ENCODE measurements at places on chromosomes 7 and 10.

- no peak for DNase-seq
These were observed 11.9 kb upstream of the HABP2 start for GRCh38 chr10:113540845-113541548.

DNA sequence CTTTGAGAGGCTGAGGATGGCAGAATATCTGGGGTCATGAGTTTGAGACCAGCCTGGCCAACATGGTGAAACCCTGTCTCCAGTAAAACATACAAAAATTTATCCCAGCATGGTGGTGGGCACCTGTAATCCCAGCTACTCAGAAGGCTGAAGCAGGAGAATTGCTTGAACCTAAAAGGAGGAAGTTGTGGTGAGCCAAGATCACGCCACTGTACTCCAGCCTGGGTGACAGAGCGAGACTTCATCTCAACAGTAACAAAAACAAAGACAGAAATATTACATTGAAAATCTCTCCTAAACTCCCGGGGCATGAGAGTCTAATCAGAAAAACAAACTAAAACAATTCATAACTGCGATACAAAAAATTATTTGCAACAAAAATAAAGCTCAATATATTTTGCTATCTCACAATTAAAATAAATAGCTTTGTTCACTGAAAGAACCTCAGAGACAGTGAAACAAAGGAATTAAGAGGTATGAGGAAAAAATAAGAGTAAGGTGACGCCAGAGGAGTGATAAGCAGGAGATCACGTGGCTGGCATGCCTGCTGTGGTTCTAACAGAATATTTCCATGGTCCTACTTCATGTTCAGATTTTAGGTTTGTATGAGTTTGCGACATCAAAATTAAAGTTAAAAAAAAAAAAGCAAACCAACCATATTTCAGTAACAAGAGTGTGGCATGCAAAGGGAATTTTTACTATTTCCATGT, 527.7 kb upstream of the POM121L12 start:
- DNase-seq, result no peak

DNA sequence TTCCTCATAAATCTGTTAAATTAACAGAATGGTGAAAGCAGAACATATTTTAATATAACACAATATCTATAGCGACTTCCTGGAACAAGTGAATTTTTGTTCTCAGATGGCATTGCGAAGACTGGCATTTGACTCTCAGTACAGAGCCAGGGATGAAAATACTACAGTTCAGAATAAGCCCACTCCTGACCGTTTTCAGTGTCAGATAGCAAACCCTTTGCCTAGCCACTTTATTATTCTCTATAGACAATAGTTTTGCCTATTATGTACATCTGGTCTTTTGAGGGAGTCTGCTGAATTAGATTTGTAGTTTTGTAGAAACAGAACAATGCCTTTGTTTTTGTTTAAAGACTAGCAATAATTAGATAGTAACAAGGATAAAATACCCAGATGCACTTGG, 2.3 kb downstream of the MINPP1 start:
- no peak for DNase-seq

- no peak for DNase-seq
These were observed 42.0 kb downstream of the ZC3HC1 start for GRCh38 chr7:130008941-130009847.

GRCh38 chr7:24971333-24972165, 8.4 kb downstream of the OSBPL3 start:
- DNase-seq, result no peak

- no peak for DNase-seq
These were observed 94.4 kb upstream of the INSIG1 start for GRCh38 chr7:155203059-155203881.

- DNase-seq, result no peak
These were observed 115.0 kb downstream of the TMEM26 start for GRCh38 chr10:61338146-61338545.

GRCh38 chr10:75466886-75467285, 35.5 kb downstream of the LRMDA start:
- DNase-seq, result no peak

GRCh38 chr10:129415215-129416140, 51.6 kb upstream of the MGMT start:
- DNase-seq, result no peak

DNA sequence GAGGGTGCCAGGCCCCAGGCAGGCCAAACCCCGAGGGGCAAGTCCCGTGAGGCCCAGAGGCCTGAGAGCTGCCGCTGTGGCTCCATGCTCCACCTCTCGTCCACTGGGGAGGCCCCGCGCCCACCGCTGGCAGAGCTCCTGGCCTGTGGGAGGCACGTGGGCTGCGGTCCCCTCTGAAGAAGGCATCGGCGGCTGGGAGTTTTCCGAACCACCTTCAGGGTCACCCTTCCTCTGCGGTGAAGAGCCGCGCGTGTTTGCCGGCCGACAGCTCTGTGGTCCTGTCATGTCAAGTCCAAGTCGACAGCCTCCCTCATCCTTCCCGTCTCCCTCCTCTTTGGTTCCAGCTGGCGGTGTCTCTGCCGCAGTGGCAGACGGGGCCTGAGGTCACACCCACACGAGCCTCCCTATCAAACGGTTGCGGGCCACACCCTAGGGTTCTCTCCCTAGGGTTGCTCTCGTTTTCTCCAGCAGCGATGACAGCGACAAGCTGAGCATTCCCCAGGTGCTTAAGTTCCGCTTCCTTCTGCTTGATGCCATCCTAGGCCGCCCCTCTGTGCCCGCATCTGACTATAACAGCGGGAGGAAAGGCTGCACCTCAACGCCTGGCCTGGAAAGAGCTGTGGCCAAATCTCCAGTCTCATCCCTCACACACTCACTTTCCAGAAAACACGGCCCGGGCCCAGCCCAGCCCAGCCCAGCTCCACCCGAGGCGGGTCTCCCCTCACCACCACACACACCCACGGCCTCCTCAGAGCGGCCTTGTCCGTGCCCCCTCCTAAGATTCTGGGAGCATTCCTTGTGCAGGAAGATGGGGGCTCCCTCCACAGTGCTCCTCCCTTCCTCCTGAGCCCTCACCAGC, 185.0 kb downstream of the ELFN1 start:
- no peak for DNase-seq

DNA sequence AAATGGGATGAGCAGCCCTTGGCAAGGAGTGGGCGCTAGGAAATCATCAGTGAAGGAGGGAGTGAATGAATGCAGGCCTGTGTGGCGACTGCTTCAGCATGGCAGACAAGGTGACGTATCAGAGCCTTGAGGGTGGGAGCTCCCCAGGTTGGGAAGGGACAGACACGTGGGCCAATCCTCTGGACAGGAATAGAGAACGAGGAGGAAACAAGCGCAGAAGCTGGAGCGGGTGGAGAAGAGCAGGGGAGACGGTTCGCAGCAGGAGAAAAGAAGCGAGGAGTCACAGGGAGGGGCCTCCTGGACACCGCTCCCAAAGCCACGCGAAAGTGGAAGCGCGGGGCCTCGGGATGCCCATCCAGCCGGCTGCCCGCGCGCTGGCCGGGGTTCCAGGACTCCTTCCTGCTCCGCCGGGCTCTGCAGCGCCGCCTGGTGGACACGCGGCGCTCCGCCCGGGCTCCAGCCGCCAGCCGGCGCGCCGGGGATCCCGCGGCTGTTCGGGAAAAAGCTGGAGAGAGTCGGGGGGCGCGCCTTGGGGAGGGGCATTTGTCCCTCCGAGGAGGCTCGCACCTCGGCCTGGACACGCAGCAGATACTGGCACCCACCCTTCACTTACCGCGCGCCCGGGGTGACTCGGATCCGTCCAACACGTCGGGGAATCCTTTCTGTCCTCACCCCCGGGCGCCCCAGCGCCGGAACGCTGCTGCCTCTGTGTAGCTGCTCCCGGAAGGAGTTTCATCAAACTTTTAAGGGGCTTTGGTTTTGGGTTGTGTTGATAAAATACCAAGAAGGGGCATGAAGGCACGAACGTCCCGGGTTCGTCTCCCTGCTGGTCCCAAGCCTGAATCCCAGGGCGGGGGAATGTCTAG, 6.3 kb downstream of the ZNF503 start:
- DNase-seq, result no peak

DNA sequence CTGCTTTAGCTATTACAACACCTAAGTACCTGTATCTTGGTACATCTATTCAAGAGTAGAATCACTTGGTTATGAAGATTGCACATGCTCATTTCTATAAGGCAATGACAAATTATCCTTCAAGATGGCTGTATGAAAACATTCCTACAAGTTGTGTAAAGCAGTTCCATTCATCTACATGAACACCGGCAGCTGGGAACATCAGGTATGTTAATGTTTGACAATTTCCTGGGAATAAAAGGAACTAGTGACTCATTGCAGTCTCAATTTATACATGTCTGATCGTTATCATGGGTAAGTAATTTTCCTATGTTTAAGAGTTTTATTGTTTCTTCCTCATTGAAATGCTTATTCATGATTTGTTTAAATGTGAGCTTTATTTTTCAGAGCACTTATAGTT, 203.2 kb upstream of the SEMA3E start:
- DNase-seq, result no peak

DNA sequence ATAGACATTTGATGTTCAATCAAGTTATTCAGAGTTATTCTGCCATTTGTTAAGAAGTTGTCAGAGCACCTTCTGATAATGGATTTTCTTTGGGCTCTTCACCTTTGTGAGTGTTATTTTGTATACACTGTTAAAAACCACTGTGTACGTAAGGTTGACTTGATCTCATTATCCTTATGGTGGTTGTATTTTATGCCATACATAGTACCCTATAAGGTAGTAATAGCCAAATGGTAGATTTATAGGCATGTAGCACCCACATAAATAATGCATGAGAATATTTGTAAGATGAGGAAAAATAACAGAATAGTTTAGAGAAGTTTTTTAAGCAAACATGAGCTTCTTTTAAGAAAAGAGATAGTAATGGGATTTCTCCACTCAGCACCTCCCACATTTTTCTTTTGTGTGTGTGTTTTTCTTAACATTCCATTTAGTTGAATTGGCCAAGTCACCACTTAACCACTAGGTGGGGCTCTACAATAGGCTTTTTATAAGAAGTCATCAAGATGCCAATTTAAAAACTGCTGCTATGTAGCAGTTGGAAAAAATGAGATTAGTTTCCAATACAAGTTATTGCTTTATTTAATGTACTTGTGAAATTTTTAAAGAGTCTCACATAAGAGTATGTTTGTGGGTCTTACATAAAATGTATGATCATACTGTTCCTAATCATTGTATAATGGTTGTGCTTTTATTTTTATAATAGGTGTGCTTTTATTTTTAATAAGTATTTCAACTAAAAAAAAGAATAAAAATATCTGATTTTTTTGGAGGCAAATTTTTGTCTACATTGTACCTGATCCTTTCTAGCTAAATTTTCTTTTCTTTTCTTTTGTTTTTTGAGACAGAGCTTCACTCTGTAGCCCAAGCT, 41.1 kb upstream of the STMP1 start:
- DNase-seq, result no peak

All from stimulated activated CD4-positive, alpha-beta T cell treated with anti-CD3 and anti-CD28 coated beads, Interleukin-1b, Interleukin-23, amount 100 ng/mL, for 48 hours (primary cell).